ENCODE measurements at places on chromosomes 6 and 20. TPM values are rescaled to one million over a fixed set of nuclear protein-coding genes. Genes with fewer than 3 reads are reported as not detected.

DNA sequence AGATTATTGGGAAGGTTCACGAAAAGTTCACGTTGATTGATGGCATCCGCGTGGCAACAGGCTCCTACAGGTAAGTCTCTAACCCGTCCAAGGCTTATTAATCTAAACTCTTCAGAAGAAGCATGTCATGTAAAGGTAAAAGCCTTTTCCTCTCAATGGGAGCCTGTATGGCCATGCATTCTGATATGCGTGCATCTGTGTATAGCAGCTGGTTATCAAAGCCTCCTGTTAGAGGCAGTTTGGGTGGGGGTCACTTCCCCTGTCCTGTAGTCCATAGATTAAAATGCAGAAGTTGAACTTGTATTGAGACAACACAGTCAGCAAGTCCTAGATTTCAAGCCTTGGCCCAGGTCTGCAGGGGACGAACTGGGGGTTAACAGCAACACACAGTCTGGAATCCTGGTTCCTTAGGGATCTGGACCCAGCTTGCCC lies 14.2 kb upstream of the DHX35 start:
- no peak for DNase-seq

GRCh38 chr20:46305331-46305972 lies 2.8 kb downstream of the CDH22 start:
- peak; percentile 67 for DNase-seq

DNA sequence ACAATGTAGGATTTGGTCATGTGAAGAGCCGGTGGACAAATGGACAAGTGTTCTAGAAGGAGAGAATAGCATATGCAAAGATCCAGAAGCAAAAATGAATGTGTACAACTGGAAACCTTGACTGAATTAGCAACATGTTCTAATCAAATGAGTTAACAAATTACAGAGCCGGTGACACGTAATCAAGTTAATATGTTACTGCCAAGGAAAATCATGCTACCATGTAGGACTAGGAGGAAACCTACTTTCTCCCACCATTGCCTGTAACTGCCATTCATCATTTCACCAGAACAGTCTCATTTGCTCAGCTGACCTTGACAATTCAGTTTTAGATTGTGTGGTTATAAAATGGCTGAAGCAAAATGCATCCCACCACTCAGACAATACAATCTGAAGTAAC lies 179.4 kb downstream of the KIF16B start:
- DNase-seq = no peak

DNA sequence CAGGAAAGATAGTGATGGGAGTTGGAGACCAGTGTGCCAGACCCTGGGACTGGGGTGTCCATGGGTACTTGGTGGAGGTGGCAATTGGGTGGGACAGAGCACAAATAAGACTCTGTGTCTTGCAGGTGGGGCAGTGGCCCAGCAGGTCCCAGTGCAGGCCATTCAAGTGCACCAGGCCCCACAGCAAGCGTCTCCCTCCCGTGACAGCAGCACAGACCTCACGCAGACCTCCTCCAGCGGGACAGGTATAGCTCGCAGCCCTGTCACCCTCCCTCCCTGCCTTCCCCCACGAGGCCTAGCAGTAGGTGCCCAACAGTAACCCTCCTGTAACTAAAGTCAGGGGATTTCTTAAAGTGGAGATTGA lies 5.3 kb downstream of the SRF start:
- no peak for DNase-seq

GRCh38 chr6:123333000-123333756 lies 303.6 kb downstream of the TRDN start:
- DNase-seq = no peak

- no peak for DNase-seq
Measured at GRCh38 chr6:5058254-5058653, 26.9 kb upstream of the PPP1R3G start.

DNA sequence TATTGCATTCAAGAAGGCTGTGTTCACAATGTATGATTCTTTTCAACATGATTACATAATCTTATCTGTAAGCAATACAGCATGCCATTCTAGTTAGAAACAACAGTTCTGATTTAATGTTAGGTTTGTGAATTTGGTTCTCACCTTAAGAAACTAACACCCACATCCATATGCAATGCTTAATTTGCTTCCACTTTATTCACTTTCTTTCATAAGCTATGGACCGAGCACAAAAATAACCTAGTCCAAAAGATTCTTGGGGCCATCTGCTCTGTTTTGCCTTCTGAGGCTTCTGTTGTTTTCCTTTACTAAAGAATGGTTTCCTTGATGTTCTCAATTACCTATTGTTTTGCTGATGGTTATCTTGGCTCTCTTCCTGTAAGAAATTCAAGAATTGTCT lies 258.2 kb downstream of the EYS start:
- DNase-seq = no peak

- no peak for DNase-seq
Measured at GRCh38 chr6:29439006-29439405, at the start of gene OR10C1. OR10C1 (plus strand) TSS chr6:29439306; CDS start chr6:29440016, 710 bp downstream.

DNA sequence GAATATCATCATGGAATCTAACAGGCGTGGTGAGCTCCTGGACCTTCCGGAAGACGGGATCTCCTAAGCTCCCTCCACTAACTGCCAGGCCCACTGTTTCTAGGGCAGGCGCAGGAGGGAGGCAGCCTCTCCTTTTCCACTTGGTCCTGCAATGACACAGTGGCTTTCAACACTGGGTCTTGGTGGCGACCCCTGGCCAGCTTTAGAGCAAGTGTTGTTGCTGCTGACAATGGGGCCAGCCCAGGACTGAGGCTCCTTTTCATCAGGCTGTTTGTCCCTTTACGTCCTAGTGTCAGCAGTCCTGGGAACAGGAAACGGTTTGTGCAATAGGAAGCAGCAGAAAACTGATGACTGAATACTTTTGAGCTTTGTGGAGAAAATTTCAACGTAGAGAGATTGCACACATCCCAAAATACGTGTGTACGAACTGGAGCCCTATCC lies 9.7 kb upstream of the QKI start:
- DNase-seq = peak; percentile 60

DNA sequence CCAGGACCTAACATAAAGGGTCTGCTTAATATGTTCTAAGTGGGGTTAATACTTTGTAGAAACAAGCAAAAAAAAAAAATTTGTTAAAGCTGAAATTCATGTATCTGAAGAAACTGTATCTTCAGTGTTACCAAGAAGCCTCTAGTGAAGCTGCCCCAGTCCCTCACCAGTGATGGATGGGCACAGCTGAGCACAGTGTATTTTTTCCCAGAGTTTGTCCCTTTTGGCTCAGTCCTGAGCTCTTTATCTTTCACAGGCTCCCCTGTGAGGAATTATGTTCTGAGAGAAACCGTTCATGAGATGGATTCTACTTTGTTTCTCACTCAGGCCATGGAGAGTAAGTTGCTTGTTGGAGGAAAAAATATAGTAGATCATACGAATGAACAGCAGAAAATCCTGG lies 38.4 kb downstream of the KIF3B start:
- DNase-seq = no peak

DNA sequence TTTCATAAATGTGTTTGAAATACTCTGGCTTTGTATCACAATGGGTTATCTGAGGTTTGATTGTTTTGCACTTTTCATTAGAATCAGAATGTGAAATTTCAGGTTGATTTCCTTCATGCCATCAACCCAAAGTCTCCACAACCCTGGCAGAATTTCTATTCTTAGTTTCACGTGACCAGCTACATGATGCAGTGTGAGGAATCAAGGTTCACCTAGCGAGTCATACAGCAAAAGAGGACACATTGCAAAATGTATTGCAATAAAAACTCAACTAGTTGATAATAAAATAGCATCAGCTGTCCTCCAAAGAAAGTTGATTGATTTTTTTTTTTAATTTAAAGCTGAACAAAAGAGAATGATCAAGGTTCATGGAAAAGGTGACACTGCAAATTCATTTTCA lies 2.2 kb downstream of the HAO1 start:
- no peak for DNase-seq

Gene HSPA1A
- total RNA-seq = 36.9 TPM

Gene MATN4
- not detected for total RNA-seq

Gene VNN1
- total RNA-seq = not detected
